T follicular helper cell (primary cell): ENCODE measurements at places on chromosomes 4 and X.

DNA sequence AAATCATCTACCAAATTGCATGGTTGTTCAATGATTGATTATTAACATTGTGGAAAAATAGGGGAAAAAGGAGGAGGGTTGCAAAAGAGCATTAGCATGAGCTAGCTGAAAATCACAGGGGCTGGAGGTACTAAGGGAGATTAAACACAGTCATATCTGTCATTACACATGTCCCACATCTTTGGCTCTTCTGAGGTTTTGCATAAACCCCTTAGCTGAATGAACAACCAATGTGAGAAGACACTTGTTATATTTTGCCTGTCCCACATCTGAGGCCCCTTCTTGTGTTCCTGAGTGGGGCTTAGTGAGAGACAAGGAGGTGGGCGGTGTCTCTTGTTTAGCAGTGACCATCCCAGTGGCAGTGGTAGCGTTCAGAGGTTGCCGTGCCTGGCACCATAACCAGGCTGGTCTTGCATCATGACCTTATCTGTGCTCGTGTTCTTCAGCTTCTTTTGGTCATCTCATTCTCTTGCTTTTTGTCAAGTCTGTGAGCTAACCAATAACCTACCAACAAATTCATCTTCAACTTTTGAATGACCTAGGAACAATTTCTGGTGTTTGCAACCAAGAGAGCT is 95.6 kb downstream of the MID1IP1 start:
- DNase-seq: no peak

- no peak for DNase-seq
Measured at GRCh38 chr4:67721315-67721769, 20.4 kb upstream of the UBA6 start.

- no peak for DNase-seq
Measured at GRCh38 chr4:123676890-123677229, 280.3 kb downstream of the SPRY1 start.

- DNase-seq: no peak
Measured at GRCh38 chr4:143280861-143281260, 55.8 kb upstream of the GAB1 start.

DNA sequence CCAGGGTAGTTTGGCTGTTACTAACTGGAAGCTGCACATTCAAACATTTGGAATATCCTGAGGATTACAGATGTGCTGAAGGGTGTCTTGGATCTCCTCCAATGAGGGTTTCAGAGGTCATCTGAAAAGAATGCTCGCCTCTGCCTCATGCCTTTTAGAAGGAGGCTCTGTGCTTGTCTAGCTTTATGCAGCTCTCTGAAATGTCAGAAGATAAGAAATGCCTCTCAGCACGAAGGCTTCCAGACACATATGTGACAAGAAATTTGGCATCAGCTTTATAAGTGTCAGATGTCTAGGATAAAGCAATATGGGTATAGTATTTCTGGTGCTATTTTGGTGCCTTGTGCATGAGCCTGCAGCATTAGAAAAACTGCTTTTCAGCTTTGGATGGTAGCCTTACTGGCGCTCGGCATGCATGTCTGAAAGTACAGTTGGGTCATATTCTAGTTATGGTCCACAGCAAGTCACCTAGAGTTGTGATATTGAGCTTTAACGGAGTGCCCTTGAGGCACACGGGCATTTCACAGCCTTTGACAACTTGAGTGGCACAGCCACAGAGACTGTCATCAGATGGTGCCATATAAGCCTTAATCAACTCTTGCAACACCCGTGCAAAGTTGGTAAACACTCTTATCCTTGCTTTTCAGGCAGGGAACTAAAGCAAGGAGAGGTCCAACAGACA is 70.8 kb upstream of the PGRMC2 start:
- no peak for DNase-seq

- no peak for DNase-seq
Measured at GRCh38 chr4:139562067-139562684, 6.2 kb upstream of the SETD7 start.

DNA sequence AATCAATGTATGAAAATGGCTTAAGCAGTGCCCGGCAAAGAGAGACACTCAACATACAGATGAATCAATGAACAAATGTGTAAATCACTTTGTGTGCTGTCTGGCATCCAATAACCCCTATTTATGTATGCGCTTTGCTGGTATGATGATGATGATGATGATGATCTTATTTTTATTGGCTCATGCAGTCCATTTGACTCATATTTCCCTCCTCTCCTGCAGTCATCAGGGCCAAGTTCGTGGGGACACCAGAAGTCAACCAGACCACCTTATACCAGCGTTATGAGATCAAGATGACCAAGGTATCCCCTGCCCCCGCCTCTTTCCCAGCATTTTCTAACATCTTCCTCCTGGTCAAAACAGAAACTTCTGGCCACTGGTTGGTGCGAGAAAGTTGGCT is 2.5 kb downstream of the TIMP1 start:
- no peak for DNase-seq

- DNase-seq: no peak
Measured at GRCh38 chr4:183747931-183748670, 89.0 kb downstream of the TRAPPC11 start.
